ENCODE measurements at places on chromosomes 3 and 15.
A peak's percentile ranks its signal among the peaks of the same experiment; 100 is the strongest.

- no peak for DNase-seq
Observed at GRCh38 chr3:49716691-49717210, 2.7 kb downstream of the AMIGO3 start.

- no peak for DNase-seq
Observed at GRCh38 chr3:153855772-153856171, 265.4 kb upstream of the ARHGEF26 start.

- DNase-seq, result no peak
Observed at GRCh38 chr15:52462806-52463360, 65.8 kb downstream of the MYO5A start.

DNA sequence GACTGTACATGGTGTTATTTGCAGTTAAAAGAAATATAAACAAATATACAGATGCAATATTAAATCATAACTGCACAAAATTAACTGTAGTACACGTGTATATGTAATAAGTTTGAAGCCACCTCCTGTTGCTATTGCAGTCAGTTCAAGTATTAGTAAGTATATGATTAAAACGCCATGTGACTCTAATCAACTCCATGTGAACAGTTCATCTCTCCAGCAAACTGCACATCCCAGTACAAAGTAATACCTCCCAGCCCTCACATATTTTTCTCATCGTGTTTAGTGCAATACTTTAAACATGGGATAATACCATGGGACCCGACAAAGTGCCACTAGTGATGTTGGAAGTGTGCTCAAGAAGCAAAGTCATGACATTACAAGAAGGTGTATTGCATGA, 34.6 kb downstream of the PDCD10 start:
- DNase-seq, result peak; percentile 25

DNA sequence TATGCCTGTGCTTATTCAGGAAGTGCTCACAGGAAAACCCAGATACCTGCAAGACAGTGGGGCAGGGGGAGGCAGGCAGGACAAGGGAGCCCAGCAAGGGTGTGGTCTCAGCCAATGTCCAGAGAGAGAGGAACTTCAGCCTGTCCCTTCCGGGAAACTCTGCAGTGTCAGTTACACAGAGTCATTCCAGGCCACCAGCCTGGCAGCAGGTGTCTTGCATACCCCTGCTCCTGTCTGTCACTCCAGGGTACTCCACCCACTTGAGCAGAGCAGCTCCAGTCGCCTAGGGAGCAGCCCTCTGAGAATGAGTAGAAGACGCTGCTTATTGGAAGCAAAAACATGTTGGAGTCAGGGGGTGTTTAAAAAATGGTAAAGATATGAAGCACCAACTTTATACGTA, 431.2 kb upstream of the RGMA start:
- no peak for DNase-seq

GRCh38 chr3:100748220-100748619, 38.9 kb downstream of the TFG start:
- DNase-seq, result no peak

DNA sequence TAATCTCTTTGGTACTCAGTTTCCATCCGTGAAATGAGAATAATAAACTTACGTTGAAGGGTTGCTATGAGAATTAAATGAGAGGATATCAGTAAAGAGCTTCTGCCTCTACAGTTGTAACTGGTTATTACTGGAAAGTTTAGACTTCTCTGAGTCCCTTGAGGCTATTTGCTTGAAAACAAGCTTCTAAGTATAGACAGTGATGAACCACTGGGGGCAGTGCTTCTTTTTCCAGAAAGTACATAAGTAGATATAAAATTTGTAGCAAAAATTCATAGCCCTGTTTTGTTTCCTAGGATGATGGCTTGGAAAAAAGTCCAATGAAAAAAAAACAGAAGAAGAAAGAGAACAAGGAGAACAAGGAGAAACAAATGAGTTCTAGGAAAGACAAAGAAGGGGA, 87.1 kb downstream of the RGMA start:
- no peak for DNase-seq

DNA sequence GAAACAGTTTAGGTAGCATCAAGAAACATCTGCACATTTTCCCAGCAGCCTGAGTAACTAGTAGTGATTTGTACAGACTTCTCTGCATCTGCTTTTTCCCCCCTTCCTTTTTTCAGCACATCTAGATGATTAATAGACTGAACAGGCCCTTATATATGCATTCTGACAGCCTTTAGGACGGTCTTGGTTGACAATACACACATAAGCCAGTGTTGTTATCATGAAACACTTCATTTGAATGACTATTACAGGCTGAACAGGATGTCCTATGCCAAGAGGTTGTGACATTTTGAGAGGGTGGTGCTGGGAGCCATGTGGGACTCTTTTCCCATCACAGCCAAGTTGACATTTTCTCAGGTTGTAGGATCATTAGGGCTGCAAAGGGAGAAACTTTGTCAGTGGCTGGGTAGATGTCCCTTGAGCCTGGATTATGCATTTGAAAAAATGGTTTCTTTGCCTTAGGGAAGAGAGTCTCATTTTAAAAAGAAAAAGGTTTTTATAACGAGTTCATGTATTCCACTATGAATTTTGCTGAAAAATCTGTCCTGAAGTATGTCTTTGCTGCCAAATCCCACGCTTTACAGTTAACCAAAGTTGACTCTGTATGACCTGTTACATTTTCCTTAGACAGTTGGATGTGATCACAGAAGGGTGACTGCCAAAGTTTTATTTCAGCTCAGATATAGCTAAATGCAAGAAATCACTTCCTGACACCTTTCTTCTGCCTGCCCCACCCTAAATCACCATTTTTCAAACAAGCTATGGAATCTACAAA, 73.7 kb downstream of the FILIP1L start:
- DNase-seq, result no peak

DNA sequence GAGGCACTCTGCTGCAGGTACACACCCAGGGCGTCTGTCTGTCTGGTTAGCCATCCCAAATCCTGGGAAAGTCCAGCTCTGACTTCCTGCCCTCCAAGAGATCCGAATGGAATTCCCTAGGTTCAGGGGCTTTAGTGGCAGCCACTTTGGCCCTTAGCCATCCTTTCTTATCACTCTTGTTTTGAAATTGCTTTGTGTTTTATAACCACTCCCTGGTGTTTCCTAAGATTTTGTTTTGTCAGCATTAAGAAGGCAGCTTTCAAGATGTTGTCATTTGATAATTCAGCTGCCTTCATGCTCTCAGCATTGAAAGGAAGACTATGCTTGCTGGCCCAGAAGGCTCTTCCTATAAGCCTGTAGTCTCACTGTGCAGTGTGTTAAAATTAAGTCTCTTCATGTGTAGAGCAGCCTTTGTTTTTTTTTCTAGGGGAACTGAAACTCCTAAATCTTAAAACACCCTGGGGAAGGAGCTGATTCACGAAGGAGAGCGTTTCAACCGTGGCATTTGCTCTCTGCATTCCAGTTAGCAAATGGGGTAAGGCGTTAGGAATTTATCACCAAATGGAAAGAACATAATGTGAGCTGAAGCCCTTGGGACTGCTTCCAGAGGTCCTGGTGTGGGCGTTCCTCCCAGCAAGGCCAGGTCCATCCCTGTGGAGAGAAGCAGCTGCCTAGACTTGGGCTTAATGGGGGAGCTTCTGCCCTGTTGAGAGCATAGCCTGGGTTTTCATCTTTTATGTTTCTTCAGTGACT, 14.2 kb upstream of the CLEC3B start:
- peak; percentile 96 for DNase-seq

DNA sequence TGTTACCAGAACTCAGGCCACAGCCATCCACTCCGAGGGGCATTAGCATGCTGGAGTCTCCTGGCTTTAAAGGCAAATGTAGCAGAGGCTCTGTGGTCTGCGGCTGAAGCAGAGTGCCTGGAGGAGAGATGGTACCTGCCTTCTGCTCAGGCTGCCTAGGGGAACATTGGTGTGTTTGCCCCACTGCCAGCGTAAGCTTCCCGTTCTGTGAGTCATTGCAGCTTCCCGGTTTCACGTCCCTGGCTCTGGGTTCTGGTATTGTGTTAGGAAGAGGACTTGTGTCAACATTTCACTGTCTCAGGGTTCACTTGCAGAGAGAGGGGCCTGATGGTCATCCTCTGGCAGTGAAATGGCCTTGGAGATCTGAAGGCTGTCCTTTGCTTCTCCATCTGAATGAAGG, 1.8 kb downstream of the GASK1A start:
- DNase-seq, result no peak

DNA sequence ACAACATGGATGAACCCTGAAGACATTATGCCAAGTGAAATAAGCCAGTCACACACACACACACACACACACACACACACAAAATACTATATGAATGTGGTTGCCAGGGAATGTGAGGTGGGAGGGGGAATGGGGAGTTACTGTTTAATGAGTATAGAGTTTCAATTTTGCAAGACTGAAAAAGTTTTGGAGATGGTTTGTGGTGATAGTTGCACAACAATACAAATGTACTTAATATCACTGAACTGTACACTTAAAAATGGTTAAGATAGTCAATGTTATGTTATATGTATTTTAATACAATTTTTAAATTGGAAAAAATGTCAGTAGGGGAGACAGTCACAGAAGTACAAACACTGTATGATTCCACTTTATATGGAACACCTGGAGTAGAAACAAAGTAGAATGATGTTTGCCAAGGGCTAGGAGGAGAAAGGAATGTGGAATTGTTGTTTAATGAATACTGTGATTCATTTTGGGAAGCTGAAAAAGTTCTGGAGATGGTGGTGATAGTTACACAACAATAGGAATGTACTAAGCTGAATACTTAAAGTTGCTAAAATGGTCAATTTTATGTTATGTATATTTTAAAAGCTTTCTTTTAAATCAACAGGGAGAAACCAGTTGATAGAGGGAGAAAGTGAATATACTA, 76.6 kb downstream of the RPL39L start:
- DNase-seq, result peak; percentile 86

DNA sequence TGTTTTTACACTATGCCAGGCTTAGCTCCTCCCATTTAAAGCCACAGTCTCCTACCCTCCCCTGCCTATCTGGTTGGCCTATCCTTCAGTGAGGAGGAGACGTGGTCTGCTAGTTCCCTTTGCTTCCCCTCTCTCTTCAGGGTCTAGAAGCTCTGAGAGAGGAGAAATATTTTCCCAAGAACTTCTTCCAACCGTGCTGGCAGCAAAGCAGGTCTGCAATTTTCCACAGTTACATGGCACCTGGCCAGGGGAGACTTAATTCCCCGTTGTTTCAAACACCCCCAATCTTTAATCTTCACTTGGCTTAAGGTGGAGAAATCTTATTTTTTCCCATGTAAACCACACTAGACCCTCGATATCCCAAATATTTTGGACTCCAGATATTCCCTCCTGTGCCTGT, 149.5 kb upstream of the MCTP2 start:
- no peak for DNase-seq

GRCh38 chr3:152315623-152316022, 46.9 kb downstream of the MBNL1 start:
- no peak for DNase-seq

DNA sequence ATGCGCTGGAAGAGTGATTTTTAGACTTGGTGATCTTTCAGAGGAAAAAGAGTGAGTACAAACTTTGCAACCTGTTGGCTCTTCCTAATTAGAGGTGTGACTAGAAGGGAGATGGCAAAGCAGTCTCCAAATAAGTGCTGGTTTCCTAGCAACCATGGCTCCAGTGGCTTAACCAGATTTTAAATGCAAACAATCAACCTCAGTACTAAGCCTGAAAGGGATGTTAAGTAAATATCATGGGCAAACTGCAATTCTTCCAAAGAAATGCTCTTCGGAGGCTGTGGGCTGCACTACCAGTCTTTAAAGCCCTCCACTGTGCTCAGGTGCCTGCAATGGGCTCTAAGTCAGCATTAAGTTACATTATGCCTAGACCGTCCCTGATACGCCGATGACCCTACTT, 678.1 kb upstream of the CCDC54 start:
- DNase-seq, result no peak

GRCh38 chr3:129656659-129657247, 50.3 kb upstream of the PLXND1 start:
- DNase-seq, result no peak

GRCh38 chr15:77020348-77021087, 25.6 kb downstream of the PSTPIP1 start:
- DNase-seq, result no peak

DNA sequence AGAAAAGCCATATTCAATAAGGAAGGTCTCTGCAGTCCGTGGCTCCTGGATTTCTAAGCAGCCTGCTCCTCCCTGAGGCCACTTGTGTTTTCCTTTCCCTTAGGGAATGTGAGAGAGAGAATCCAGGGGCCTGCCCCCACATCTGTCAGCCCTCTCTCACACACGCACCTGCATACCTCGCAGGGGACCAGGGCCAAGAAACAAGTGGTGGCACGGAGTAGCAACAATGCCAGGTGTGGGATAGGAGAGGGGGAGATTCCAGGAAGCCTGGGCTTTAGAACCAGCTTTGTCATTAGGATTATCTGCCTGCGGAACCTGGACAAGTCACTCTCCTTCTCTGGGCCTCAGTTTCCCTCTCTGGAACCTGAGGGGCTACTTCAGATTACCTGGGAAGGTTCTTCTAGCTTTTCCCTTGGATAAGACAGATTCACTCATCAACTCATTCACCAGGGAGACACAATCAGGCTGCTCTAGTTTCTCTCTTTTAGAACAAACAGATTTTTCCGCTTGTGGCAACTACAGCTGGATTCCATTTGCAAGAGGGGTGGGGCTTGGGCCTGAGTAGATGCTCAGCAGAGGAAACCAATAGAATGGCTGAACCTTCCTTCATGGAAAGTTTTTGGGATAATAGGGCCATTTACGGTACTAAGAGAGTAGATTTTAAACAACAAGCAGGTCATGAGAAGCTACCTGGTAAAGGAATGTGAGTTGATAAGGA, 19.5 kb downstream of the BCL6 start:
- no peak for DNase-seq

GRCh38 chr3:183210862-183211341, 42.2 kb upstream of the B3GNT5 start:
- no peak for DNase-seq

- DNase-seq, result no peak
Observed at GRCh38 chr3:193744048-193744821, 151.2 kb downstream of the OPA1 start.

DNA sequence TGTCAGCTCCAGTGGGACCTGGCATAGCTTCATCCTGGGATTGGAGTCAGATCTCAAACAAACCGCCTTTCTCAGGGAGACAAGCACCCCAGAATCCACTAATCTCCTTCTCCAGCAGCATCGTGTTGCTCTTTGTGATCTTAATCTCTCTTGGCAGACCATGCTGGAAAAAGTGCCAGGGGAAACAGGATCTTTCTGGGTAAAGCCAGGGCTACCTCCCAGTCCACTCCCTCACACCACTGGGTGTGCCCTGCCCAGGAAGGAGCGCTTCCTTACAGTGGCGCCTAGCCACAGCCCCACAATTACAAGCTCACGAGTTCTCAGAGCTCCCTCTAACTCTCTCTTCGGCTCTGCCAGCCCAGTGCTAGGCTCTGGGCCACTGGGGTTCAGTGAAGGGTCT, 32.2 kb downstream of the RPLP1 start:
- DNase-seq, result no peak

DNA sequence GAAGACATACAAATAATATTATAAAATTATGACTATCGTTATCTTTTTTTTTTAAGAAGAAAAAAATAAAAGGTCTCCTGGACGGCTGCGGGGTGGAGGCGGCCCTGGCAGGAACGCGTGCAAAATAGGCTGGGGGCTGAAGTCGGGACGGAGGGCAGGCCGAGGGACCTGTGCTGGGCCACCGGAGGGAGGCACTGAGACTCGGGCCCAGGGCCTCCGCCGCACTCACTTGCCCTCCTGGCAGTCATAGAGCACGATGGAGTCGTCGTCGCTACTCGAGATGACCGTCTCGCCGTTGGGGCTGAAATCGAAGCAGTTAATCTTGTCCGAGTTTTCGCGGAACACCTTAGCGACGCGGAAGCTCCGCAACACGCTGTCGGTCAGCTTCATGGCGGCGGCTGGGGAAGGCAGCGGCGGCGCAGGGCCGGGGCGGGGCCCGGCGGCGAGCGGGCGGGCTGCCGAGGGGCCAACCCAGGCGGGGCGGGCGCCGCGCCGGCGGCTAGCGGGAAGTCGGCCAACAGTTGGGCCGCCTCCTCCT, 408 bp downstream of the WDR82 start:
- no peak for DNase-seq

Data from fibroblast of skin of left quadriceps (primary cell).